ENCODE measurements at places on chromosomes 2 and 18.

GRCh38 chr2:161905389-161906046, 168.5 kb downstream of the DPP4 start:
- no peak for DNase-seq

DNA sequence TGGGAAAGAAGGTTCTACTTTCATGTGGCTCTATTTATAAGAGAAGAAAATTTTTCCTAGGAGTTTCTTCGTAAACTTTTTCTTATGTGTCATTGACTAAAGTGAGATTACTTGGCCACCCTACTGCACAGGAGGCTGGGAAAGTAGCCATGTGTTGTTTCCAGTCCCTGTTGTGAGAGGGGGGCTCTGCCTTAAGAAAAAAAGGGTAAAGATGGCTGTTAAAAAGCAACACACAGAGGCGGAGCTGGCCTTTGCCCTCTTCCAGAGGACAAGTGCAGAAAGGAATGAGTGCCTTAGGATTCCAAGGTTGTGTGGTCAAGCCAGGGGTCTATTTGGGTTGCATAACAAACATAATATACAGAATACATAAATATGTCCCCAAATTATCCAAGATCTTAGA, 230.0 kb upstream of the CXCR4 start:
- no peak for DNase-seq

DNA sequence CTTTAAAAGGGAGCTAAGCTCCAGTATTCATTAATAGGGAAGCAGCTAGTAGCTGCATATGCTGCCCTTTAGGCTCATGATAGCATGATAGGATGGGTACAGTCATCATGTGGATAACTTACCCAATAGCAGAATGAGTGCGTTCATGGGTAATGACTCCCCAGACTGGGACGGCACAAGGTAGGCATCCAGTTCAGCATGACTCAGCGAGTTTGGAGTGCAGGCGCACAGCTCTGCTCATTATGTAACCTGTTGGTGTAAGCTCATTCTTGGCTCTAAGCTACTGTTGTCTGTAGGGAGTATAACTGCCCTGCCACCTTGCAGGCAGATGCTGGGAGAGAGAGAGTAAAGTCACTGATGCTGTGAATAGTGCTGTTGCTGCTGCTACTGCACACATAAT, 209.2 kb upstream of the SYT4 start:
- DNase-seq = no peak

- no peak for DNase-seq
These were observed 78.9 kb upstream of the ZSWIM2 start for GRCh38 chr2:186927867-186928191.

DNA sequence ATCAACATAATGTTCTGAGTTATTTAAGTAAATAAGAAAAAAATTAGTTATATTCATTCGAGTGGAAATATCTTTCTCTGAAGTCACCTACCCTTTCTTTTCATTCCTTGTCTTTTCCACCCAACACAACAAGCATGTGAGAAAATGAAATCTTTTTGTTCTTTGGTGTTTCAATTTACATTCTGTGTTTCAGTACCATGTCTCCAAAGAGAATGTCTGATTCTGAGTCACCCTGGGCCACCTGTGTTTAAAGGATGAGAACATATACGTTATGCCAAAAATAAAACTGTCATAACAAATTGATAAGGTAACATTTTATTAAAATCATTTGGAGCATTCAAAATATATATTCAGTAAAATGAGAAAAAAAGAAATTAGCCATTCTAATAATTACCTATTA, 470.8 kb downstream of the ZNF804A start:
- no peak for DNase-seq

GRCh38 chr2:32463110-32463509, 106.3 kb downstream of the BIRC6 start:
- DNase-seq = no peak

DNA sequence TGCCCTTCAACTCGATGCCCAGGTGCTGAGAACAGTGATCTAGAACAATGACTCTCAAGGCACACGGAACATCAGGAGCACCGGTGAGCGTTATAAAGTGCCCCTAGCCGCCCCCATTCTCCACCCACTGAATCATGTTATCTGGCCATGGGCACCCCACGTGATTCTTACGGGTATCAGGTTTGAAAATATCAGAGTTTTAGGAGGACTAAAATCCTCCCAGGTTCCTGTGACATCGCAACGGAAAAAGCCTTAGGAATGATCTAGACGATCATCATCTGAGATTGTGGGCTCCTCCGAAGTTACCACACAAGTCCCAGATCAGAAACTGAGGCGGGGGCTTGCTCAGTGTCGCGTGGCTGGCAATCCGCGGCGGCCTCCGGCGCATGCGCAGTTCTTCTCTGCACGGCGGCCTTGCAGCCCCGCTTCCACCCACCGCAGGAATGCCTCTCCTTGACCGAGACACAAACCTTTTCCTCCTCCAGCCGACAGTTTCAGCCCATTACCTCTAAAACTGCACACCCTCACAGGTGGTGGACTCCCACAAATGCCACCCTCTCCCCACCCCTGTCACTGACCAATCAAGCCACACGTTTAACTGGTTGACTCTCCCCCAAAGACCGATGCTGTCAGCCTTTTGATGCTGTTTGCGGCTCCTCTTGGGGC, 5.8 kb upstream of the MRPL33 start:
- peak; percentile 17 for DNase-seq

Measured in stimulated activated CD8-positive, alpha-beta memory T cell treated with anti-CD3 and anti-CD28 coated beads, Interleukin-4, amount 100 ng/mL, for 1 hour (primary cell).